Esophagus squamous epithelium (tissue), 5 donors: ENCODE measurements at places on chromosomes 6 and 20.

- DNase-seq, result no peak
Measured at GRCh38 chr6:37862992-37863391, 43.5 kb downstream of the ZFAND3 start.

GRCh38 chr20:62543470-62544302 is 67.9 kb upstream of the GATA5 start:
- DNase-seq, result no peak

DNA sequence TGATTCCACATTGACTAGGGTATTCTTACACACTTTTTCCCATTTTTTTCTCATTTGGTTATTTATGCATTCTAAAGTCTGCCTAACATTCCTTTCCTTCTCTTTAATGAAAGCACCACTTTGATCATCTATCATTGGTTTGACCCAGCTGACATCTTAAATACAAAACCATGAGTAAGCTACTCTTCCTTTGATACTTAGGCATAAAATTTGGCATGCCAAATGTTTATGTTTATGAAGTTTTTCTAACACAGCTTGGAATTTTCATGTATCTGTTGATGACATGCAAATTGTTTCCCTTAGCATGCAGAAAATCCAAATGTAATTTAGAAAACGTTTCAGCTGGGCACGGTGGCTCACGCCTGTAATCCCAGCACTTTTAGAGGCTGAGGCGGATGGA is 534.9 kb downstream of the QKI start:
- no peak for DNase-seq

GRCh38 chr20:48823476-48823875 is 4.3 kb downstream of the PREX1 start:
- DNase-seq, result no peak

GRCh38 chr6:2623295-2623694 is 127.4 kb downstream of the MYLK4 start:
- DNase-seq, result no peak

- DNase-seq, result no peak
Measured at GRCh38 chr6:89992818-89993217, 98.5 kb downstream of the GJA10 start.

GRCh38 chr6:150652848-150653613 is 53.3 kb downstream of the PLEKHG1 start:
- DNase-seq, result no peak

- no peak for DNase-seq
Measured at GRCh38 chr6:86848986-86849385, 88.3 kb upstream of the HTR1E start.

DNA sequence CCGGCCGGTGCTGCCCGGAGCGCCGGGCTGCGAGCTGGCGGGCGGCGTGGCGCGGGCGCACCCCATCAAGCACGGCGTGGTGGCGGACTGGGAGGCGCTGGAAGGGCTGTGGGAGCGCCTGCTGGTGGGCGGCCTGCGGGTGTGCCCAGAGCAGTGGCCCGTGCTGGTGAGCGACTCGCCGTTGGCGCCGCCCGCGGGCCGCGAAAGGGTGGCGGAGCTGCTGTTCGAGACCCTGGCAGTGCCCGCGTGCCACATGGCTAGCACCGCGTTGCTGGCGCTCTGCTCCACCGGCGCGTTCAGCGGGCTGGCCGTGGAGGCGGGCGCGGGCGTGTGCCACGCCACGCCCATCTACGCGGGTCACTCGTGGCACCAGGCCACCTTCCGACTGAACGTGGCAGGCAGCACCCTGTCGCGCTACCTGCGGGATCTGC is 517 bp downstream of the ACTL10 start:
- DNase-seq, result no peak

GRCh38 chr6:157263146-157263545 is 60.2 kb downstream of the TMEM242 start:
- DNase-seq, result no peak

- no peak for DNase-seq
Measured at GRCh38 chr6:31794294-31794865, 1.2 kb downstream of the VARS1 start.

DNA sequence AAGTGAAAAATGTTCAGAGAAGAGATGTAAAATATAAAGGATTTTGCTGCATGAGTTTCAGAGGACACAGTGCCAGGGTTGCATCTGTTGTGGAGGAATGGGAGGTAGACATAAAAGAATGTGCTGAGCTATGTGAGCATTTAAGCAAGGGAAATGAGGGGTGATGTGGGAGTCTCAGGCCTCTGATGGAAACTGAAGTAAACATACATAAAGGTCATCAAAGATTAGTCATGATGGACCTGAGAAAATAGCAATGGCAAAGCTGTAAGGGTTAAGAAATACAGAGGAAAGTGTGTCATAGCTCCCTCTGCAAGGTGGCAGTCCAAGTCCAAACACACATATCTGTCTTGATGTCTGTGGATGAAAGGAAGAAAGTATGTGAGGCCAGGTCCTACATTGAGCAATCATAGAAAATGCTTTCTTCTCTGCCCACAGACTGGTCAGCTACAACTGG is 306.6 kb upstream of the ECI2 start:
- DNase-seq, result no peak

- DNase-seq, result no peak
Measured at GRCh38 chr20:25017257-25017803, 24.8 kb upstream of the APMAP start.

GRCh38 chr6:17630511-17631073 is 30.5 kb downstream of the FAM8A1 start:
- DNase-seq, result no peak

- no peak for DNase-seq
Measured at GRCh38 chr6:147530132-147531060, 21.9 kb downstream of the SAMD5 start.

DNA sequence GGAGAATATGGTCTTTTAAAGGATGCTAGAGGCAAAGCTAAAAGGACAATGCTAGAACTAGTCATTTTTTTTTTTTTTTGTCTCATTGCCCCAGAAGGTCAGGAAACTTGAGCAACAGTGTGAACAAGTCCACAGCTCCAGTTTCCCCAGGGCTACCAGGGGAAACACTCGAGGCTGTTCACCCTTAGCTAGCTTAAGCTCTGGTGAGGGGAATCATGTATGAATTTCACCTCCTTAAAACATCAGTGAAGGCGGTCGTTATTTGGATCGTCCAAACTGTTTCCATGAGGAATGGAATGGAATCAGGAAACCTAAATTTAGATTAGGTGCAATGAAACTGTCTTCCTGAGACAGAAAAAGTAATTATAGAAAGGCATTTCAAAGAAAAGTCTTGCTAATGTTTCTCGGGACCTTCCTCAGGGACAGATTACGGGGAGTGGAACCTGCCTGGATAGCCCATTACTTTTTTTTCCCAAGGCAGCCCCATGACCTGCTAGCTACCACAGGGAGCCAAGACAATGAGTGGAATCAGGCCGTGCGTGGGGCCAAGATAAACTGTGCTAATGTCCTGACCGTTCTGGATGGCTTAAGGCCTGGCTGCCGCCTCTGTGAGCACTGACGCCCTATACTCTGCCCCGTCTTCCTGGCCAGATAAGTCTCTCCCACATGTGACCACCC is 164.8 kb upstream of the SGK1 start:
- no peak for DNase-seq

DNA sequence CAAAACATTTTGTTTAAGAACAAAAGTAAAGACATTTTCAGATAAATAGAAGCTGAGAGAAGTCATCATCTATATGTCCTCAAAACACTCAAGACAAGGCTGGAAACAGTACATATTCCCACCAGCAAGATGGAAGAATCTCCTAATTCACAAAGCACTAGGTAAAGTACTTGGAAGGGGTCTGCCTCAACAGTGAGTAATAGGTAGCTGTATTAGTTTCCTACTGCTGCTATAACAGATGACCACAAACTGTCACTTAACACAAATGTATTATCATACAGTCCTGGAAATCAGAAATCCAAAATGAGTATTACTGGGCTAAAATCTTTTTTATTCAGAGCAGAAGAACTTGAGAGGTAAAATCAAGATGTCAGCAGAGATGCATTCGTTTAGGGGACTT is 40.6 kb downstream of the ZKSCAN8 start:
- DNase-seq, result no peak

DNA sequence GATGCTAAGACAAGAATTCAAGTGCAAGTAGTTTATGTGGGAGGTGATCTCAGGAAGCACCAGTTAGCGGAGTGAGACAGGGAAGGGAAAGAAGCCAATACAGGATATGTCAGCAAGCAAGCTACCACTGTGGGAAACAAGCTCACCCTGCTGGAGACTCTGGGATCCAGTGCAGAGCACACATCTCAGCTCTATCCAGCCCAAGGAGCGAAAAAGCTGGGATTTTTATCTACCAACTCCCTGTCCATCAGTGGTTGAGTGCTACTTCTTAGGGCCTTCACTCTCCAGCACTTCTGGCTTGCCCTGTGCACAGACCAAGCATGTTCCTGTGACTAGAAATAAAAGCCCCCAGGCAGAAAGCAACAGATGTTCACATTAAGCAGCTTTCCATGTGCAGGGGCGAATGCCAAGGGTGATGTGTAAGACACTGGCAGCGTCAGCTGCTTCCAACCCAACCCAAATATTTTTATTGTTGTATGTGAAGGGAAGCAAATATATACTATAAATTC is 10.8 kb upstream of the RNF24 start:
- no peak for DNase-seq

- no peak for DNase-seq
Measured at GRCh38 chr20:32829311-32830005, 9.7 kb downstream of the MAPRE1 start.

DNA sequence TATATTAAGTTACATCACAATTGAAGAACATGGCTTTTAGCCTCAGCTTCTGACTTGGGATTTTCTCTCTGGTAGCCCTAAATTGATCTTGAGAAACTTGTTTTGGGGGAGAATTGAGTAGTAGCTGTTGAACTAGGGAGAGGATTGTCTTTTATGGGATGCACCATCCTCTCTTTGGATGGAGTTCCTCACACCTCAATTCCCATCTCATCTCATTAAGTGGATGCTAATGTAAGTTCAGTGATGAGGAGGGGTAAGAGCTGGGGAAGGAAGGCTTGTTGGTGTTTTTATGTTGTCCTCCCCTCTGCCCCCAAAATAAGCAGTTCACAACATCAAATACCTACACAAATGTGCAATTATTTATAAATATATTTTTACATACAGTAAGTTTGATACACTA is 4.0 kb downstream of the GJA1 start:
- DNase-seq, result no peak

- DNase-seq, result no peak
Measured at GRCh38 chr6:134437376-134437775, 119.5 kb upstream of the SGK1 start.

DNA sequence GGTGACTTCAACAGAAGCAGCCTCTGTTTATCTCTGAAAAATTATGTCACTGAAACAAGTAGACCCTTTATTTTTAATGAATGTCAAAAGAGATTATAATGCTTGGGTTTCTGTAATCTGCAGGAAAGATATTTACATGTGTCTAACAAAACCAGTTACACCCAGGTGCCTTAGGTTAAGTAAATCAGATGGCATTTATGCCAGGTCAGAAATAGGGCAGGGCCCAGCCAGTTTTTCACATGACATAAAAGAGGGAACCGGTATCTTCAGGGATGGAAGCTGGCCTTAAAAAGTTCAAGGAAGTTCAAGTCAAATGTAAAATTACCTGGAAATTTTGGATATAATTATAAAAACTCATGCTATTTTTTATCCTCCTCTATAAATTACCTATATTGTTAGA is 14.2 kb upstream of the ENPP4 start:
- no peak for DNase-seq

DNA sequence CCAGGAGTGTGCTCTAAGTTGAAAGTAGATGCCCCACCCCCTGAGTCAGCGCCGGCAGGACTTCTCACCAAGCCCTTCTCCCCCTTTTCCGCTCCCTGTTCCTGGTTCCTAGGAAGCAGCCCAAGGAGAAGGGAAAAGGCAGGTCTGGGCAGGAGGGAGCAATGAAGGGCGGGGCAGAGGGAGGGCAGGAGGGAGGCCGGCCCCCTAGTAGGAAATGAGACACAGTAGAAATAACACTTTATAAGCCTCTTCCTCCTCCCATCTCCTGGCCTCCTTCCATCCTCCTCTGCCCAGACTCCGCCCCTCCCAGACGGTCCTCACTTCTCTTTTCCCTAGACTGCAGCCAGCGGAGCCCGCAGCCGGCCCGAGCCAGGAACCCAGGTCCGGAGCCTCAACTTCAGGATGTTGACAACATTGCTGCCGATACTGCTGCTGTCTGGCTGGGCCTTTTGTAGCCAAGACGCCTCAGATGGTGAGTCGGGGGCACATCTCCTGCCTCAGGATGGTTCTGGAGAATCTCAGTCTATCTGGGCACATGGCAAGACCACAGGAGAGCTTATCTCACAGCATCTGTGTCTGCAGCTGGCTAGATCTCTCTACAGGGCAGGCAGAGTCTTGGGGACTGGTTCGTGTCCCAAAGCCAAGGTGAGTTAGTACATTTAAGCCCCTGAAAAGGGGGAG is at the start of gene PROCR:
Gene PROCR, plus strand, starts transcription at position 320 of the 681 bp plus-strand sequence. Its CDS starts 83 bp downstream, at position 403.
- no peak for DNase-seq

DNA sequence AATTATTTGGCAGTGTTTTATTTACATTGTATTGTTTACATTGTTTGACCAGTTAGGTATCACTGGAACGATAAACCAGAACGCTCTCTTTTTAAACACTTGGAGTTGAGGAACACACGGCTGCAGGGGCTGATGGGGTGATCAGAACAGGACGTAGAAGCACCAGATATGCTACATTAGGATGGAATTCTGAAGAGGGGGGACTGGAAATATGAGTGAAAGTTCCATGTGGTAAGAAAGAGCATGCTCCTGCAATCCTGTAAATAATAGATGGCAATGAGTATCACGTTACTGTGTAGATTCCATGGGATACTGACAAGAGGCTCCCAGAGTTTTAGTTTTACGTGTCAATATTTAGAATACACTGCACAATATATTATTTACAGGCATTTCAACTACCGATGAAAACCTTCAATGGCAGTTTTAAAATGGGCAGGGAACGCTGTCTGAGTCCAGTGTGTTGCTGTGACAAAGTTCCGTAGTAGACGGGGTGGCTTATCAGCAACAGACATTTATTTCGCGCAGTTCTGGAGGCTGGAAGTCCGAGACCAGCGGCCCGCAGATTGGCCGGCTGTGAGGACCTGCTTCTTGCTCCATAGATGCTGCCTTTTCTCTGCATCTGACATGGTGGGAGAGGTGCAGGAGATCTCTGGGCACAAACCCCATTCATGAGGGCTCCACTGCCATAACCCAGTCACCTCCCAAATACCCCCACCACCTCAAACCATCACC is 43.1 kb downstream of the SYNJ2 start:
- no peak for DNase-seq

DNA sequence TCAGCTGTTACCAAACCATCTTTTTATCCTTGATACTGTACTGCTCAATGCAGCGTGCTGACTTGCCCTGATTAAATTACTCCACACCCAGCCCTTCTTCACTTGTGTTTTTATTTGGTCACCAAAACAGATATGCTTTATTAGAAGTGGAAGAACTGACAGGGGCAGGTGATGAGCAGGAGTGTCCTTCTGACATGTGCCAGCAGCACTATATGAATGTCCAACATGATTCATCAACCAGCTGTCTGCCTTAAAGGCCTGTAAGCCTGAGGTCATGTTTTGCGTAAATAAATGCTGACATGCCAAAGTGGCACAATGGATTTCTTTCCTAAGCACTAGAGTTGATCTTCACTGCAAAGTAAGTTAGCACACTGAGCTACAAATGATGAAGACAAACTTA is 15.4 kb downstream of the POPDC3 start:
- DNase-seq, result no peak

GRCh38 chr6:81731814-81732213 is 20.7 kb downstream of the TENT5A start:
- DNase-seq, result no peak
